ENCODE measurements at places on chromosomes 5 and 9.

DNA sequence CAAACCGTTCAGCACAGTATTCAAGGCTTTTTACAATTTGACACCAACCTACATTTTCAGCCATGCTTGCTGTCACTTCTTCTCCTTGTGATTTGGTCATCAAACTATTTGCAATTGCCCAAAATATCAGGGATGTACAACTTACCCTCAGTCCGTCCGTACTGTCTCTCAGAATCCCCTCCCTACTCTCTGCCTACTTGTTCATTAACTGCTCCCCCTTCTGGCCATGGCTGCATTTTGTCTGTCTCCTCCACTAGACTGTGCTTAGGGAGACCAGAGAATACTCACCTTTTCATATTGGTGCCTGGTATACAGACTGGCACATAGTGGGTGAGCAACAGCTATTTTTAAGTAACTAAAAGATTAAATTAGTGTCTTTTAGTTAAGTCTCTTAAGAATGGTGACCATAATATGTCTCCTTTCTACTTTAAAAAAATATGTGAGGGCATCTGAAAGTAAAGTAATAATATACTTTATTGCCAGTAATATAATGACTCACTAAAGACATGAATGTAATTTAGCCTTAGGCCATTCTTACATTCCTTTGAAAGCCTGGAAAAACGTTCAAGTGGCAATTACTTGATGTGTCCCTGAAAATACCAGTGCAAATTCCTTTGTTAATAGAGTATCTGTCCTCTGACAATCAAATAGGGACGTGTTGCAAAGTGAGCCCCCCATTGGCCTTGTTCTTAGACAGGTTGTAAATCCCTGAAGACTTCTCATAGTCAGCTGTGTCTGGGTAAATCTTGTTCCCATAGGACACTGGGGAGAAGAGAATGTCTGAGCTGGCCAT, 27.8 kb downstream of the PRLR start:
- peak; percentile 15 for DNase-seq

DNA sequence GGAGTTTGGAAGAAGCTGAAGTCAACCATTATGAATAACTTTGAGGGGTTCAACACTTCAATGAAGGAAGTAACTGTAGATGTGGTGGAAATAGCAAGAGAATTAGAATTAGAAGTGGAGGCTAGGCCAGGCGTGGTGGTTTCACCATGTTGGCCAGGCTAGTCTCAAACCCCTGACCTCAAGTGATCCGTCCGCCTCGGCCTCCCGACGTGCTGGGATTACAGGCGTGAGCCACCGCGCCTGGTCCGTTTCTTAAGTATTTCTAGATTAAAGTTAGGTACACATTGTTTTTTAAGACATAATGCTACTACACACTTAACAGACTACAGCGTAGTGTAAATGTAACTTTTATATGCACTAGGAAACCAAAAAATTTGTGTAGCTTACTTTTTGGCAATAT, 14.1 kb downstream of the FNIP1 start:
- no peak for DNase-seq

GRCh38 chr5:140240987-140241706, 61.8 kb downstream of the PFDN1 start:
- DNase-seq: no peak

- DNase-seq: no peak
Measured at GRCh38 chr5:7868427-7868772, 431 bp downstream of the FASTKD3 start.

DNA sequence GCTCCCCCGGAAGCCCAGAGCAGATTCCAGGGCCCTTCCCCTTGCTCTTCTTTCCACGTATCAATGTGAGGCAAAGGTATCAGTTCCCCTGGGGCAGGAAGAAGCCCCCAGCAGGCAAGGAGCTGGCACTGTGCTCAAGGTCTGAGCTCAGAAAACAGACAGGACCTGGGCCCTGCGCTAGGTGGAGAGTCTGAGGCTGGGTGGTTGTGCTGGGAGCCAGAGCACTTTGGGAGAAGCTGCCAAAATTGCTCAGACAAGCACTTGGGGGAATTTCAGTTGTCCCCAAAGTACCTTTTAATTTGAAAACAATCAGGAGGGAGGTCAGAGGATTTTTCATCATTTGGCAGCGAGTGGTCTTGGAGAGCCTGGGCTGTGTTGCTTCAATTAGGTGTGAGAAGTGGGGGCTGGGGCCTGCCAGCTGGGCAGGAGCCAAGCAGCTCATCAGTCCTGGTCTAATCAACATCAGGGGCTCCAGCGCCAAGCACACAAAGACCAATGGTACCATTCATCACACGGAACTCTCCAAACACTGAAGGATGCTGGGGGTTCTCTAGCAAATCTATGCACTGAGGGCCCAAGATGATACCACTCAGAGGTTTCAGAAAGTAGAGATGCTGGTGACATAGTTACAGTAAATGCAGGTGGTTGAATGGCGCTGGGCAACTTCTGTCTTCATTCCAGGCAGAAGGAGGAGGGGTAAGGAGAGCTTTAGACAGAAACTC, 176.5 kb downstream of the SNX18 start:
- no peak for DNase-seq

DNA sequence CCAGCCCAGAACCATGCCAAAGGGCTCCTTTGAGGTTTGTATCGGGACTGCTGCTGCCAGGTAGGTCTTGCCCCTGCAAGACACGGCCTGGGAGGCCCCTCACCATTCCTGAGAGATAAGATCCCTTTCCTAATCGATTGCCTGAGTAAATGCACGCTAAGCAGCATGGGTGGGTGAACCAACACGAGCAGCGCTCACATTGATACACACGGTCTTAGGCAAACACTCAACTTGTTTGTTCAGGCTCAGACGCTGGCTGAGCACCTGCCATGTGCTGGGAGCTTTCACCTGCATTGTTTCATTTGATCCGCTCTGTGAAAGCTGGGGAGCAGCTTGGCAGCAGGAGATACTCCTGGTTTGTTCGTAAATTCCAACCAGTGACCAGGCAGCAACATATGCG, 76.9 kb upstream of the NEURL1B start:
- no peak for DNase-seq

GRCh38 chr9:91863469-91863868, 86.6 kb downstream of the ROR2 start:
- DNase-seq: no peak

GRCh38 chr9:36937951-36938350, 96.1 kb downstream of the PAX5 start:
- no peak for DNase-seq

GRCh38 chr9:134212809-134213507, 48.6 kb upstream of the RNU6ATAC start:
- DNase-seq: no peak

DNA sequence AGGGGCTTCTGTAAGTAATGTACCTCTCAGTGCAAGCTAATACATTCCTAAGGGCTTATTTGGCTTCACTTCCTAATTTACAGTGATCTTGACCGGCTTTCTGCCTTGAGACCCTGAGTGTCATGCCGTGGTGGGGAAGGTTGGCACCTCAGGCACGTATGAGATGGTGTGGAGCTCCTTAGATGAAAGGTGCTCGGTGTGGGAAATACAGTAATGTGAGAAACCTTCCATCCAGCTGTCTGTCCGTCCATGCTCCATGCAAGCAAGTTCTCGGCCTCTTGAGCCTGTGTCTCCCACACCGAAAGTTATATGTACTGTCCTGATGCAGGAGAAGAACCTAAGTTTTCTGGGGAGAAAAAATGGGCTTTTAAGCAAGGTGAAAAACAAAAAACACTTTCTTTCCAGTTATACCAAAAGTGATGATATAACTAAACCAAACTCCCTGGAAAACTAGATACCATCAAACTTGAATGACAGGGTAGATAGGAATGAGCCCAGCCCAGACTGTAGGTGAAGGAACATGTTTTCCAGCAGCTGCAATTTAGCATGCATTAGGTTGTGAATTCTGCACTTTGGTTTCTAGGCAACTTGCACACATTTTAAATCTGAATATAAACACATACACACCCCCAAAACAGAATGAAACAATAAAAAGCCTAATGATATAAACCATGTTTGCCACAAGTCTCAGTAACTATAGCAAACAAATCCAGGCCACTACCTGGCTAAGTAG, 279.6 kb downstream of the FANCC start:
- no peak for DNase-seq

- DNase-seq: no peak
Measured at GRCh38 chr5:64971513-64971912, 202.8 kb downstream of the CWC27 start.

- DNase-seq: no peak
Measured at GRCh38 chr5:56759521-56760216, 55.7 kb upstream of the MAP3K1 start.

- DNase-seq: no peak
Measured at GRCh38 chr5:61262080-61262479, 70.0 kb upstream of the ZSWIM6 start.

- no peak for DNase-seq
Measured at GRCh38 chr5:134458234-134459009, 46.7 kb upstream of the CDKN2AIPNL start.

DNA sequence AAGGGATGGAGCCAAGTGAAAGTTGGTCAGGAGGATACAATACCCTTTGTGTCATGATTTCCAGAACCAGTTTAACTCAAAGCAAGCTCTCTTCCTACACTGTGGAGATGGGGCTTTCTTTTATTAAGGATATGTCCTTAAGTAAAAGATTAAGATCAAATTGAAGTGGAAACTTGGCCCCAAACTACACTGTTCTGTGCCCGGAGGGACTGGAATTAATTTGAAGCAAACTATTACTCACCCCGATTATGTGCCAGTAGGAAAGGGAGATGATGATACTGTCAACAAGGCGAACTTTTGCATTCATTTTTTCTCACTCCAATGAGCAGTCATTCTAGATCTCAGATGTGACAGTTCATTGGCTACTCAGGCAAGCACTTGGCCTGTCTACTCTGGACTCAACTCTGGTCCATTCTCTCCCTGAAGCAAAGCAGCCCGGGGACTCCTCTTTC, 186.7 kb downstream of the NTRK2 start:
- no peak for DNase-seq

- no peak for DNase-seq
Measured at GRCh38 chr9:112755675-112756074, 5.1 kb downstream of the SNX30 start.
